ENCODE measurements at places on chromosomes 2 and 18.

- DNase-seq: peak; percentile 80
These were observed 117.4 kb upstream of the CWC22 start for GRCh38 chr2:180124273-180125139.

GRCh38 chr2:17296686-17297085, 221.6 kb downstream of the RAD51AP2 start:
- no peak for DNase-seq

- no peak for DNase-seq
These were observed at the start of gene DYTN for GRCh38 chr2:206718296-206718695. TSS of gene DYTN (minus strand) at chr2:206718396. CDS start at chr2:206718279, 117 bp downstream.

DNA sequence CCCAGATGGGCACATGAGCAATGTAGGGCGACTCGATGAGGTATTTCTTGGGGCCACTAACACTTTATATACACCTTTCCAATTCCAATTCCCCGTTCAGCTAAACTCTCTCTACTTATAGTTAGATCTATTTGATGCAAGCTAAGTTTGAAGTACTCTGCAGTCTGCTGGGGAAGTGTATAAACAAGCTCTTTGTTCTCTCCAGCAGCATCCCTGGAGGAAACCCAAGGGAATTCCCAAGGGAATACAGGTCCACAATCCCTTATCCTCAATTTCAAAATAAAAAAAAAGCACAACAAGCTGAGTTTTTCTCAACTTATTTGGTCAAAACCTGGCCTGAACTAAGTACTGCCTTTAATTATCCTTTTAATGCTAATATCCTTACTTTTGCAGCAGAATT, 433.3 kb downstream of the NBAS start:
- no peak for DNase-seq

- no peak for DNase-seq
These were observed 84.8 kb upstream of the XIRP2 start for GRCh38 chr2:166803373-166804000.

- no peak for DNase-seq
These were observed 40.6 kb upstream of the ANXA4 start for GRCh38 chr2:69701100-69701945.

DNA sequence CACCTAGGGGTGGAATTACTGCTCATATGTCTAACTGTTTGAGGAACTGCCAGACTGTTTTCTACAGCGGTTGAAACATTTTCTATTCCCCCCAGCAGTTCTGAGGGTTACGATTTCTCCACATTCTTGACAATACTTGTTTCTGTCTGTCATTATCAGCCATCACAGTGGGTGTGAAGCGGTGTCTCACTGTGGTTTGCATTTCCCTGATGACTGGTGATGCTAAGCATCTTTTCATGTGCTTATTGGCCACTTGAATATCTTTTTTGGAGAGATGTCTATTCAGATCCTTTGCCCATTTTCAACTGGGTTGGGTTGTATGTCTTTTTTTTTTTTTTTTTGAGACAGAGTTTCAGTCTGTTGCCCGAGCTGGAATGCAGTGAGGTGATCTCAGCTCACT, 63.0 kb downstream of the ADNP2 start:
- DNase-seq: peak; percentile 24

GRCh38 chr18:4734903-4735302, 279.8 kb upstream of the DLGAP1 start:
- no peak for DNase-seq

GRCh38 chr2:61396005-61396404, 74.9 kb downstream of the USP34 start:
- DNase-seq: no peak

- DNase-seq: no peak
These were observed 1.4 kb upstream of the TGOLN2 start for GRCh38 chr2:85329181-85329651.

- DNase-seq: no peak
These were observed 136.1 kb downstream of the NEDD4L start for GRCh38 chr18:58180172-58180571.

DNA sequence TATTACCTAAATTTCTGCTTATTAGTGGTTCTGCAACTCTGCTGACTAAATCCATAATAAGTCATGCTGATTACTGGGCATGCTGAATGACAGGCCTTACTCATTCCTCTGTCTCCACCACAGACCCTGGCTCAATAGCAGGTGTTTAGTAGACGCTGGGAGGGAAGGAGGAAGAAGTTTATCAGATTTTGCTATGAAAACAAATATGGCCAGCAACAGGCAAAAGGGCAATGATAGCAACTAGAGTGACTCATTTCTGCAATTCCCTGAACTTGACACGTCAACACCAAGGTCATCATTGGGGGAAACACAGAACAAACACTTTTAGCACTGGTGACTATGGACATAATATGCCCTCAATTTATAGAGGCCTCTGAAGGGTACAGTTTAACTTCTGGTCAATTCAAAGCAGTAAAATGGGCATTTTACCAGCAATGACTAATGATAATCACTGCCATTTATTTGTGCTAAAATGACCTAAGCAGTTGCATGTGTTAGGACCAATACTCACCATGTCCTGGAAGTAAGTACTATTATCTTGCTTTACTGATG, 35.2 kb downstream of the TMEM163 start:
- peak; percentile 60 for DNase-seq

- DNase-seq: no peak
These were observed 12.5 kb downstream of the KLHL29 start for GRCh38 chr2:23397478-23397877.

GRCh38 chr18:8003878-8004675, 437.0 kb downstream of the PTPRM start:
- no peak for DNase-seq

DNA sequence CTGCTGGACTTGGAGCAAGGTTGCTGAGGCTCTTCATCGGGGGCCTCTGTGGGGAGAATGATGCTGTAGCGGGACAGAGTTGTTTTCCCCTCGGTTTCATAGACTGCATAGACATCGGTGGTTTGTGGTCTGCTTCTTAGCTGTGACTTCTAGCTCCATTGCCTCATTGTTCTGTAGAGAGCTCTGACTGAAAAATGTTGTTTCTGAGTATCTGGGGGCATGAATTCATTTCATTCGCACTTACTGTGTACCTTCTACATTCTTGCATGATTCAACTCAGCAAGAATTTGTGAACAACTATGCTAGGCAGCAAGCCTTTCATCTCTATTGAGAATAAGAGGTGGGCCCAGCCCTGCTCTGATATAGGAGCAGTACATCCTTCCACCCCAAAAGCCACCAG, 406.8 kb downstream of the NBAS start:
- DNase-seq: peak; percentile 82

DNA sequence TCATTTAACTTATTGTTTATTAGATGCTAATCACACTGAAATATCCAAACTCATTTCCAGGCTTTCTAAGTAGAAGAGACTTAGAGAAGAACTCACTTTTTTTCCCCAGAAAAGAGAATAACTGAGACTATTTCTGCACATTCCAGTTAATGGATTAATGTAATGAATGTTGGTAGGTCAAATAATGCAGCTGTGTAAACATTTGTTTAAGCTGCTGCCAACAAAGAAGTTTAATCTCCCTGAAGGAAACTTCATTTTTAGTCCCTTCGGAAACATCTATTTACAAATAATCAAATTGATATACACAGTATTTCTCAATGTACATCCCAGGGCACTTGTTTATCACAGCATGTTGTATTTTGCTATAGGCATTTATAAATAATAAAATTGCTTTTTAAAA, 126.9 kb downstream of the KCNS3 start:
- no peak for DNase-seq

DNA sequence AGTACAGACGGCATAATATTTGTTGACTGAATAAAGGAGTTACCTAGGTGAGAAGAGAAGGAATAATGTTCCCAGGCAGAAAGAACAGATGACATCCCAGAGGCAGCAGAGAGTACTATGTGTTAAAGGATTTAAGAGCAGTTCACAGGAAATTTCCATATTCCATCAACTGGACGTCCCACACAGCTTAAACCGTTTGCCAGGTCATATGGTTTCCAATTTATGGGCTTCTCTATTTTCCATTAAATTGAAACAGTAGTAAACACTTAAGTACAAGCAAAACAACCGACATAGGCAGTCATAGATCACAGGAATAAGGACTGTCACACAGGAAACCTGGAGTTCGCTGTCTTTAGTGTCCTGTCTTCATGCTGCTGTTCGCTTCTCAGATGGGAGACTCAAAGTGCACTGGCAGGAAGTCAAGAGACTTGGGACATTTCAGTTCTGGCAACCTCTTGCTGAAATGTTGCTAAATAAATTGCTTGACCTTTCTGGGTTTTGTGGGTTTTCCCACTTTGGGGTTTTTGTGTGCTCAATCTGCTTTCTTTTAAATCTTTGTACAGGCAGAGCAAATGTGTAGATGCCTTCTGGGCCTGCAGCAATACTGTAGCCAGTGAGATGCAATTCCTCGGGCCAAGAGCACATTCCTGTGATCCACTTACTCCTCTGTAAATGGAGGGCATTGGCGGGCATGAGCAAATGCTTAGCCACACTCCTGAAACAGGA, 5.8 kb upstream of the PIEZO2 start:
- DNase-seq: no peak

- peak; percentile 57 for DNase-seq
These were observed 26.0 kb upstream of the IL37 start for GRCh38 chr2:112884869-112885505.

DNA sequence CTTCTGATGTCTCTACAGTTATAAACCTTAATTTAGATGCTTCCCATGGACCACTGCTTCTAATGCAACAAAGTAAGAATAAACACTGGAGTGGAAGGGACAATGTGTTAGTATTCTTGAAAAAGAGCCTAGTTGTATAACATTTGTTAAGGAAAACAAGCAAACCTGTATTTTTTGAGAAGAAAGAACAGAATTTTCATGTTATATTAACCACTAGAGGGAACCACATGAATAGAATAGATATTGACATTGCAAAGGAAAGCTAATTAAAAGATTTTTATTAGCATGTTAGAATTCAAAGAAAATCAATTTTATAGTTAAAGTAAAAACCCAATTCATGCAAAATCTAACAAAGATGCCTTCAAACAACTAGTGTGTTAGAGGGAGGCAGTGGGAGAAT, 151.2 kb upstream of the BARD1 start:
- DNase-seq: peak; percentile 40

DNA sequence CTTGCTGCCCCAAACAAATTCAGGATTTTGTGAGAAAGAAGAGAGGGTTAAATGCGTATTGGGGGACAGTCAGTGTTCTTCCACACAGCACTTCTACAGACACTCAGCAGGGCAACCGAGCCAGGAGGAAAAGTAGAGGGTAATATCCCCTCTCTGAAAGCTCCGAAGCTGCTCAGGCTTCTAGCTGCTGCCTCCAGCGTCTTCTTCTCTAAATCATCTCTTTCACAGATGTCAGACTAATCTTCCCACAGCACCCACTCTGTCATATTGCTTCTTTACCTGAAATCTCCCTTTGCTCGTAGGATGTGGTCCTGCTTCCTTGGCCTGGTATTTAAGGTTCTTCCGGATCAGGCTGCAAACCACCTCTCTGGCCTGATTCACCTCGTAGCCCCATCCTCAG, 117.6 kb upstream of the HAAO start:
- DNase-seq: no peak

DNA sequence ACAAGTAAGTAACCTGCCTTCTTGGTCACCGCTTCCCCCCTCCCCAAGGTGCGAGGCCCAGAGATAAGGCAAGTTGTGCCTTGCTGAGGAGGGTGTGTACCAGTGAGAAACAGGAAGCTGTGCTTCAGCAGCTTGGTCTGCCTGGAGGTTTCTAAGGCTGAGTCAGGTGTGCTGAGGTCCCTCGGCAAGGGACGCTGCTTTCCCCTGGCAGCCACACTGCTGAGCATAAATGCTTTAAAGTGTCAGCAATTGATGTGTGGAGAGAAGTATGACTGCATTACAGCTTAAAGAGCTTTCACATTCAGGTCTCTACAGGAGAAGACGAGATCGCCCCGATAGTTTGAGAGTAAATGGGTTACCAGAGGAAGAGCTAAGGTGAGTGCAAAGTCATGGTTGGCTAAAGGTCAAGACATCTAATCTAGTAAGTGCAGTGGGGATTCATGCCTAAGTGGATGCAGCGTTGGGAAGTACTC, 86.9 kb downstream of the LIMS1 start:
- DNase-seq: peak; percentile 35

GRCh38 chr2:62966991-62967390, 83.6 kb upstream of the OTX1 start:
- DNase-seq: no peak

GRCh38 chr2:71606244-71606643, 152.9 kb downstream of the DYSF start:
- no peak for DNase-seq

- no peak for DNase-seq
These were observed 366.4 kb downstream of the ZNF521 start for GRCh38 chr18:24985586-24985985.

- no peak for DNase-seq
These were observed 156.2 kb upstream of the KCNH7 start for GRCh38 chr2:162994718-162995117.

GRCh38 chr18:79779021-79779699, 18.6 kb upstream of the KCNG2 start:
- DNase-seq: no peak

DNA sequence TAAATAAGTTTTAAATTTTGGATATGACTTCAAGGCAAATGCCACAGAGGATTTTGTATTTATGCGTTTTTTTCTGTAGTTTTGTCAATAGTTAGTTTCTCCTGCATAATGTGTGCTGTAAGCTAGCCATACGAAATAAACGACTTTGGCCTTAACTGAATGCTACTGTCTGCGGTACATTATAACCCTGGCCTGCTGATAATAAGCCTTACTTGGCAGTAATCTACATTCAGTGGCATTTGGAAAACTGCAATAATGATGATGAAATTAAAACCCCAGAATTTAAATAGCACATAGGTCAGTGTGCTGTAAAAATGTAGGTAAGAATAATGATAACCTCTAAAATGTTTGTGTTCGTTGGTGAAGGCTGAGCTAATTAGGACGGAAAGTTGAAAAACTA, 88.8 kb downstream of the LRP1B start:
- no peak for DNase-seq

DNA sequence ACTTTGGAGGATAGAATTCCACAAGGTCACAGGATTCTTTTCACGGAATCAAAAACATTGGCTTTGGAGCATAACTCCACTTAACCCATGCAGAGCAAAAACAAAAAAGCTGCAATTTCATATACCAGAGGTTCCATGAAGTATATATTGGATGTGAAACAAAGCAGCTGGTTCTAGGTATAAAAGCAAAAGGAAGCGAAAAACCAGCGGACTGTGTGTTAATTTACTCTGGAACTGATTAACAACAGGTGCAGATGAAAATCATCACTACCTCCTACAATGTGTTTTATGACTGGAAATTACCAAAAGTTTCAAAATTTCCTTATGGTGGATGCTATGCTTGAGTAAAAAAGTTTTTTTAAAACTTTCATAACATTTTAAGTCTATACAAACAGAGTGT, 54.4 kb upstream of the LINC00305 start:
- no peak for DNase-seq

- no peak for DNase-seq
These were observed 186.0 kb downstream of the ANKRD30B start for GRCh38 chr18:14933964-14934363.

- no peak for DNase-seq
These were observed 83.8 kb downstream of the PARD3B start for GRCh38 chr2:204628926-204629712.

- no peak for DNase-seq
These were observed 157.3 kb downstream of the CAMKMT start for GRCh38 chr2:44519026-44519425.
